DND-41 (cell line): ENCODE measurements at places on chromosomes 11 and 22.

DNA sequence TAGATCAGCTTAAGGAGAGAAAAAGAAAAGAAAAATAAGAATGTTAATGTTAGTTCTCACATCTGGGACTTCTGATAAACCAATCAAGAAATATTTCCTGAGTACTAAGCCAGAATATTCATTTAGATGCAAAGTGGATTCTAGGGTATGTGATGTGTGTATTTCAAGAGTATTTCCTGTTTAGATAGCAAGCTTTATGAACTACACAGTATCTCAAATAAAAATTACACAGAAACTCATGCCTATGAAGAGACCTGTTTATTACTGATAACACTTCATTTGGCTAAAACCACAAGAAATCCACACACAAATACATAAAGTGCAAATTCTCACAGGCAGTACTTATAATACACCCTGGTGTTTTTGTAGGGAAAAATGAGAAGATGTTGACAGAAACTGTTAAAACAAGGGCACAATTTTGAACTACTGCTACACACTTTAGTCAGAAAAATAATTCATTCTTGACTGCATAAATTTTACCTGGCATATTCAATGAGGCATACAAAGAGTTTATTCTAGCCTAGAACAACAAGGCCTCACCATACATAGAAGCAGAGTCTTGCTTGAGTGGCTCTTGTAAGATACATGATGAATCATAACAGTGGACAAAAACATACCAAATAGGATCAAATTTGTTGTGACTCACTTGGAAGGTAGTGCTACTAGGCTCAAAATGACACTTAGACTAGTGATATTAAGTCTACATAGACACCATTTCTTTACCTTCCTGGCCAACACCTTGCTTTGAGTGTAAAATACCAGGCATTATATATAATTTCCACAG lies 18.8 kb upstream of the P4HA3 start:
- no peak for DNase-seq

GRCh38 chr11:126197277-126197939 lies 14.0 kb downstream of the RPUSD4 start:
- no peak for DNase-seq

GRCh38 chr11:44043157-44043556 lies 4.6 kb upstream of the ACCSL start:
- DNase-seq, result no peak

GRCh38 chr11:131234221-131234620 lies 136.2 kb upstream of the NTM start:
- no peak for DNase-seq
